ENCODE measurements at places on chromosomes 2 and 18. TPM values are rescaled to one million over a fixed set of nuclear protein-coding genes. Genes with fewer than 3 reads are reported as not detected.

DNA sequence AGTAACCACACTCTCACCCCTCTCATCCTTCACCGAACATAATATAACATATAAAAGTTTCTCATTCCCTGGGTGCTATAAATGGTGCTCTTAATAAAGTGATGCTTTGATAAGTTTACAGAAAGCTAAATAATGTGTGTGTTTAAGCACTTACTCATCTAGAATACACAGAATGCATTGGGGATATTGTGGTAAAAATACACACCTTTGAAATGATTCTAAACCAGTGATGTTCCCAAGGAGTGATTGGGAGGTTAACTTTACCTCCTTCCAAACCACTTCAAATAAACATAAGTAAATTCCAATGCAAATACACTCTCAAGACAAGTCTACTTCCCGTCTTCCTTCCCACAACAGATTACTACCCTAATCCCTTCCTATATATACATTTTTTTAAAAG, 85.3 kb upstream of the TWSG1 start:
- DNase-seq: no peak

The IL1B gene
- 15.5 TPM for total RNA-seq

The NT5DC4 gene
- 13.6 TPM for total RNA-seq

- no peak for DNase-seq
Observed at GRCh38 chr2:14263053-14263452, 369.5 kb upstream of the LRATD1 start.

DNA sequence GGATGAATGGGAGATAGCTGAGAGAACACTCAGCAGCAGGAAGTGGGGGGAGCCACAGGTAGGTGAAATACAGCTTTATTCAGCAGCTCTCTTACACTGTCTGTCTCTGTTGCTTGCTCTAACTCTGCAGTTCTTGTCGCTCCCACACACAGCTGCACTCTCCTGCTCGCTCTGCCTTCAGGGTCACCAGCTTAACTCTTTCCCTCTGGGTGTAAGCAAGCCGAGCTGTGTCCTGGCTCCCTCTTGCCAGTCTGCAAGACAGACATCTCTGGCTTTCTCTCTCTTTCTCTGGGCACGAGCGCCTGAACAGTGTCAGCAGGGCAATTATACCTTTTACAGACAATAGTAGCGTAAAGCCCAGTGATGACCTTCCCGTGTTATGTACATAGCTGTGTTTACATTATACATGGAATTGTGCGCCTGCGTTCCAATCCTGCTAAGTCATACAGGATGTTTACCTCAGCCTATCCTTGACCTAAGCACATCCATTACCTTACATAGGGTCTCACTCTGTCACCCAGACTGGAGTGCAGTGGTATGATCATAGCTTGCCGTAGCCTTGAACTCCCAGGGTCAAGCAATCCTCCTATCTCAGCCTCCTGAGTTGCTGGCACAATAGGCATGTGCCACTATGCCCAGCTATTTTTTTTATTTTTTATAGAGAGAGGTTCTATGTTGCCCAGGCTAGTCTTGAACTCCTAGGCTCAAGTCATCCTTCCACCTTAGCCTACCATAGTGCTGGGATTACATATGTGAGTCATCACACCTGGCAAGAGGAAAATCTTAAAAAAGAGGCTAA, 57.8 kb upstream of the CHN1 start:
- DNase-seq: no peak

DNA sequence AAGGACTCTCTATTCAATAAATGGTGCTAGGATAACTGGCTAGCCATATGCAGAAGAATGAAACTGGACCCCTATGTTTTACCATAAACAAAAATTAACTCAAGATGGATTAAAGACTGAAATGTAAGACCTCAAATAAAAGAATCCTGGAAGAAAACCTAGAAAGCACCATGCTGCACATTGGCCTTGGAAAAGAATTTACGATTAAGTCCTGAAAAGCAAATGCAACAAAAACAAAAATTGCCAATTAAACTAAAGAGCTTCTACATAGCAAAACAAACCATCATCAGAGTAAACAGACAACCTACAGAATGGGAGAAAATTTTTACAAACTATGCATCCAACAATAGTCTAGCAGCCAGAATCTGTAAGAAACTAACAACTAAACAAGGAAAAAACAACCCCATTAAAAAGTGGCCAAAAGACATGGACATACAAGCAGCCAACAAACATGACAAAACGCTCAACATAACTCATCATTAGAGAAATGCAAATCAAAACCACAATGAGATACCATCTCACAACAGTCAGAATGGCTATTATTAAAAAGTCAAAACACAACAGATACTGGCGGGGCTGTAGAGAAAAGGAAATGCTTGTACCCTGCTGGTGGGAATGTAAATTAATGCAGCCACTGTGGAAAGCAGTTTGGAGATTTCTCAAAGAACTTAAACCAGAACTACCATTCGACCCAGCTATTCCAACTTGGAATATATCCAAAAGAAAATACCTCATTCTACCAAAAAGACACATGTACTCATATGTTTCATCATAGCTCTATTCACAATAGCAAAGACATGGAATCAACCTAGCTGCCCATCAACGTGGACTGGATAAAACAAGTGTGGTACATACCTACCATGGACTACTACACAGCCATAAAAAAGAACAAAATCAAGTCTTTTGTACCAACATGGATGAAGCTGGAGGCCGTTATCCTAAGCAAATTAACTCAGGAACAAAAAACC, 30.6 kb downstream of the SEPTIN10 start:
- no peak for DNase-seq

GRCh38 chr18:35038881-35039491, 2.2 kb upstream of the MAPRE2 start:
- no peak for DNase-seq

Measured in Calu3 (cell line).